ENCODE measurements at places on chromosomes 6 and 20.

DNA sequence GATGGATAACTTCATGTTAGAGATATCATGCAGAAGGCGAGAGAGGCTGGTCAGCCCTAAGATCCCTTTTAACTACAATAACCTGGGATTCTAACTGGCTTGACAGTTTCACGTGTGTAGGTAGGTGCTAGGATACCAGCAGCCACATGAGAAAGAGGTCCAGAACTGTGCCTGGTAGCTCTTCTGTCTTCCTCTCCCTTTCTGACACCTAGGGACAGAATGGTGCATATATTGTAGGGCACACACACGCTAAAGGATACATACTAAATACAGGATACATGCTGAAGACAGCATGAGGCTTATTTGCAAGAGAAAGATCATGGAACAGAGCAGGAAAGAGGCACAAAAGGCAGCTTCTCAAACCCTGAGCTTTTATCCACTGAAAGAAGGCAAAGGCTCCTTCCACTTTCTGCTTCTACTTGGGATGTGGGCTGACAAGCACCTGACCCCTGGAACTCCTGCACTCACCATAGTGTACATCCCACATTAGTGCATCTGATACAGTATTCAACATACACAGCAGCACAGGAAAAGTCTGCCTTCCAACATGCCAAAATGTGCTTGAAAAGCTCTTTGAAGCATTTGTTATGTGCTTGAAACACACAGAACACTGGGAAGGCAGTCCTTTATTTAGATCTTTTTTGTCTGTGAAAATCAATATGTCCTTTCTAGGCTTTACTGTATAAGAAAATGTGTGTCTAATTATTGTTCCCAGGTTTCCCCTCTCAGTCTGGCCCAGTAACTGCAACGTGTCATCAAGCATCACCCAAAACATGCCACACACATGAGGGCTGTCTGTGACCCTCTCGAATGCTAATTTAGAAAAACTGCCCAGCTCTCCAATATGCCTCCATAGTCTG lies 3.2 kb downstream of the SLC22A23 start:
- no peak for DNase-seq

DNA sequence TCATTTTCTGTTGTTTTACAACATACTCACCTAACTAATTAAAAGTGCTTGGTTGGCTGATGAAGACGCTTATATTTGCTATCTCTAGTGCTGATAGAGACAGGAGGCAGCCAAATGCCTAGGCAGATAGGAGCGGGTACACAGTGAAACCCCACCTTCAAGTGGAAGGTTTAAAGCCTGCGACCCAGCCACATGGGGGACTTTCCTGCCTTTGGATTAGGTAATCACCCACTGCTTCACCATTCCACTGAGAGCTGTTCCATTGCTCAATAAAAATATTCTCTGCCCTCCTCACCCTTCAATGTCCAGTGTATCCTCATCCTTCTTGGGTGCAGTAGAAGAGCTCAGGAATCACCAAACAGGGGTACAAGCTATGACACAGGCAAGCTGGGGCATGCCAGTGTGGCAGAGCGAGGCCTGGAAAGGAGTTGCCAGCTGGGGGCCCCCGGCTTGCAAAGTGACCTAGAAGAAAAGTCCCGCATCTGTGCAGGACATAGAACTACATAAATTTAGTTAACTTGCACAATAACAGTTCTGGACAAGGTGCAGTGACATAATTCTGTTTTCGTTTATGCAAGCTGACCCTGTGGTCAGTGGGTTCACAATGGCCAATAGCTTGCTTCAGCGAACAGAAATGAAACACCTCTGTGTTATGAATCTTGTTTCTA lies 112.0 kb upstream of the MLIP start:
- no peak for DNase-seq

DNA sequence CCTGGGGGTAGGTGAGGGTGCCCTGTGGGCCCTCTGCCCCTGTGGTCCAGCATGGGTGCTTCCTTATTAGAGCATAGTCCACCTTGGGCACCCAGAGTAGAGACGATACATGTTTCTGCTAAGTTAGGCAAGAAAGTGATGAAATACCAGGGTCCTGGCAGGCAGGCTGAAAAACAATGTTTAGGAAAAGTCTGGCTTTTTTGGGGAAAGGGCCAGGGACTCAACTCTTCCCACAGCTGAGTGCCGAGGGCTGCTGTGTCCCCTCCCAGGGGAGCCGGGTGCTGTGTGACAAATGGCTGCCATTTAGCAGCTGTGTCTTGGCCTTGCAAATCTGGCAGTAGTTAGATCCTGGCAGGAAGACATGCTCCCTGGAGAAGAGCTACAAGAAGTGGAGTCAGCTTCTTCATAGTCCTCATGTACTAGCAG lies 61.5 kb downstream of the RREB1 start:
- no peak for DNase-seq

DNA sequence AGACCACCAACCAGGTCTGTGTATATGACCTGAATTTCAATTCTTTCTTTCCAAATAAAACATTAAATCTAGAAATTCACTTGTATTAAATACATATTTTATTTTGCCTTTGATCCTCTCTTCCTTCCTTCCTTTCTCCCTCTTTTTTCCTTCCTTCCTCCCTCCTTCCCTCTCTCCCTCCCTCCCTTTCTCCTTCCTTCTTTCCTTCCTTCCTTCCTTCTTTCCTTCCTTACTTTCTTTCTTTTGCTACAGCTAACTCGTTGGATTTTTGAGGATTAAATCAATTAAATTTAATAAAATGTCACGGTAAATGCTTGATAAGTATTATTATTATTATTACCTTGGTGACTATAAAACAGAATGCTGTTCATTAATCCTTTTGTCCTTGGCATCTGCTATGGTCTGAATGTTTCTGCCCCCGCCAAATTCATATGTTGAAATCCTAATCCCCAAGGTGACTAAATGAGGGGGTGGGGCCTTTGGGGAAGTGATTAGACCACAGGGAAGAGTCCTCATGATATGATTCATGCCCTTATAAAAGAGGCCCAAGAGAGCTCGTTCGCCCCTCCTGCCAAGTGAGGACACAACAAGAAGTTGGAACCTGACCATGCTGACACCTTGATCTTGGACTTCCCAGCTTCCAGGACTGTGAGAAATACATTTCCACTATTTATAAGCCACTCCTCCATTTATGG lies 67.6 kb upstream of the BTBD3 start:
- peak; percentile 26 for DNase-seq

GRCh38 chr20:34305333-34306230 lies 2.4 kb upstream of the AHCY start:
- DNase-seq, result no peak

DNA sequence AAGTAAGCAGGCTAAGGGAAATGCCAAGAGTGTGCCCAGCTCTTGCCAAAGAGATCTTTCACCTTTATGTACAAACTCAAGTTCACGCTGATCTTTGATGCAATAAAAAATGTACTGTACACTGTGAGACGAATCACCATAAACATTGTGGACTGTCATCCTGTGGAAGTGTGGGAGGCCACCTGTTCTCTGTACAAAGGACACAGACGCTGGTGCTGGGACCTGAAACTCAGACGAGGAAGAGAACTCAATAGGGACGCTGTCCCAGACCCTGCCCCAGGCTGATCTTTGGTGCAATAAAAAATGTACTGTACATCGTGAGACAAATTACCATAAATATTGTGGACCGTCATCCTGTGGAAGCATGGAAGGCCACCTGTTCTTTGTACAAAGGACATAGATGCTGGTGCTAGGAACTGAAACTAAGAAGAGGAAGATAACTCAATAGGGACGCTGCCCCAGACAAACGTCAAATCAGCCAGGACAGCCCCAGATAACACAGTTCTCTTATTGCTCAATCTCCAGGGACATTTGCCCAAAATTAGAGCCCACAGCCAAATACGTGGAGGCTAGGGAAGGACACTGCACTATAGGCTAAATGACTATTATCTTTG lies 312.7 kb upstream of the SGK1 start:
- DNase-seq, result no peak

- no peak for DNase-seq
Measured at GRCh38 chr20:57747861-57748481, 38.2 kb upstream of the PMEPA1 start.

GRCh38 chr6:29723262-29723665 lies at the start of gene HLA-F:
TSS of gene HLA-F (plus strand) at chr6:29723434. CDS start at chr6:29723464, 30 bp downstream.
- peak; percentile 65 for DNase-seq

- no peak for DNase-seq
Measured at GRCh38 chr20:57450931-57451330, 59.7 kb downstream of the RBM38 start.
